G401 (cell line): ENCODE measurements at places on chromosomes 3 and 15.
A peak's percentile ranks its signal among the peaks of the same experiment; 100 is the strongest.

DNA sequence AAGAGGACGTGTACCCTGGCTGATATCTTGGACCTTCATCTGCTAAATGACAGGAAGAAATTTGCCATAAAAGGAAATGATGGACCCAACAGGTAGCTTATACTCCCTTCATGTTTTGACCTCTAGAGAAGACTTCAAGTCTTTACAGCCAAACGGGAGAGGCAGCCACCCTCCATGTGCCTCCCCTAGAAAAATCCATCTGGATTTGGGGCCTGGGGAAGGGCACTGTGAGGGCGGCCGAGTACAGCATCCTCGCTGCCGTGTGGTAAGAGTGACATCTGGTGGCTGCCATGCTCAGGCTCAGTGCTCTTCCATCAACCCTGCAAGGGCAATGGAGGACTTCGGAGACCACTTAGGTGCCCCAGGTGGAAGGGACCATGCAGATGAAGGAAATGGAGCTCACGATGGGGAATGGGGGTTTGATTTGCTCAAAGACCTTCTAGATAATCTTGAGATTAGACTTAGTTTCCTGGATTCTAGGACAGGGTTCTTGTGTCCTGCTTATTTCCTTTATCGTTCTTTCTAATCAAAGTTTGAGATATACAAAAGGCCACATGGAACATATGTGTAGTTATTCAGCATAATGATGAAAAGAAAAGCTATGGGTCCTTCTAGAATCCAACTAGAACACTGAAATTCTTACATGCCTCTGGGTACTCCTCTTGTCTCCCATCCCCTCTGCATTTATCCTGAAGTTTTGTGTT is 44.4 kb downstream of the AQP9 start:
- DNase-seq, result peak; percentile 46

DNA sequence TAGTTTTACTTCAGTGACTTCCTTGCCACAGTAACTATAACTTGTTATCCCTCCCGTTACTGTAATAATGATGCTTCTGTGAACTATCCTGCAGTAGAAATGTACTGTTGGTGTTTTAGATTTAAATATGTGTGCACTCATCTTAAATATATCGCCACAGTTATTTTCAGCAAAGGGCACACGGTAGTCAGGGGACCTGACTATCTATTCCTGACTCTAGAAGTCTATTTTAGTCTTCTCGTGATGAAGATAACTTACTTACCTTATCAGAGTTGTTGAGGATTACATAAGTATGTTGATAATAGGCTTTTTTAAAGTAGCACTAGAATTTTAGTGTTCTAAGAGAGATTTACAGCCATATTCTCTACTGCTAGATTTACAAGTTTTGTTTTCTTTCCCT is 65.3 kb downstream of the ECT2 start:
- DNase-seq, result no peak

- DNase-seq, result no peak
These were observed 28.4 kb upstream of the EPHB3 start for GRCh38 chr3:184532940-184533732.

DNA sequence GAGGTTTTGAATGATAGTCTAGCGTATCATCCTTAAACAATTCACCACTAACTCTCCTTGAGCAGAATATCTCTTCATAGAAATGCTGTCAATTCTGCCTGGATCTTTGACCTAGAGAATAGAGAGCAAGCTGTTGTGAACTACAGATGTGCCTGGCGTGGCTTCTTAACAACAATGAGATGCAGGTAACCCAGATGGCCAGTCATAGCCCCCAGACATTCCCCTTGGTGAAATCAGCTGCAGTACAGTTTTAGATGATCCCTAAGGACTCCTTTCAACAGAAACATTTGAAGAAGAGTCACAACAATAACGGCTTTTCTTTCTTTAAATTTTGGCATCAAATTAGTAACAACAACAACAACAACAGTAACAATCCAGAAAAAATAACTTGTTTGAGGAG is 1041.3 kb downstream of the ROBO1 start:
- no peak for DNase-seq
